IMR-90 (cell line): ENCODE measurements at places on chromosomes 11 and 22. TPM values are rescaled to one million over a fixed set of nuclear protein-coding genes. Genes with fewer than 3 reads are reported as not detected.

DNA sequence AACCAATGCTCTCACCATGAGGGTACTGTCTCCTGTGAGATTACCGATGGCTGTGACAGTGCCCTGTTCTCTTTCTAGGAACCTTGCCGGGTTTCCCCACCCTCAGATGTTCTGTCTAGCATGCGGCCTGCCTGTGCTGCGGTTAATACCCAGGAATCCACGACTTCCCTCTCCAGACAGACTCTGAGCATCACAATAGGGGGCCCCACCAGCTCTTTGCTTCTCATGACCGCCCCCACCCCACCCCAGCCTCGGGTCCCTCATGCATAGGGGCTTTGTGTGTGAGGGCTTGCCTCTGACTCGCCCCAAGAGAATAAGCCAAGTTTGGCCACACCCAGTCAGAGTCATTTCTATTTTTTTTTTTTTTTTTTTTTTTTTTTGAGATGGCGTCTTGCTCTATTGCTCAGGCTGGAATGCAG lies 10.3 kb downstream of the PARVG start:
- no peak for DNase-seq

DNA sequence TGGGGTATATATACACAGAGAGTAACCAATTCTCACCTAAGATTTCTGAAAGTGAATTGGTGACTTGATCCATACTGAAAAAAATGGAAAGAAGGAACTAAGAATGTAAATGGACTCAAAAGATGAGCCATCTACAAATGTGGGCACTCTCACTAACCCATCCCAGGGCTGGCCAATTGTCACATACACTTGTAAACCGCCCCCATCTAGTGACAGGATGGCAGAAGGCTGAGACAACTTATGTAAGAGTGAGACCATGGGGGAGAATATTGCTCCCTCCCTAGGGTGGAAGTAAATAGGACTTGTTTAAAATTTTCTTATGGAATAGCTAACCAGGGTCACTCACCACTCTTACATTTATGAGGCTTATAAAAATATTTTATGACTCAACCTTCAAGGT lies 377.1 kb upstream of the ISX start:
- no peak for DNase-seq

GRCh38 chr22:27616033-27616432 lies 185.5 kb downstream of the MN1 start:
- DNase-seq: no peak

DNA sequence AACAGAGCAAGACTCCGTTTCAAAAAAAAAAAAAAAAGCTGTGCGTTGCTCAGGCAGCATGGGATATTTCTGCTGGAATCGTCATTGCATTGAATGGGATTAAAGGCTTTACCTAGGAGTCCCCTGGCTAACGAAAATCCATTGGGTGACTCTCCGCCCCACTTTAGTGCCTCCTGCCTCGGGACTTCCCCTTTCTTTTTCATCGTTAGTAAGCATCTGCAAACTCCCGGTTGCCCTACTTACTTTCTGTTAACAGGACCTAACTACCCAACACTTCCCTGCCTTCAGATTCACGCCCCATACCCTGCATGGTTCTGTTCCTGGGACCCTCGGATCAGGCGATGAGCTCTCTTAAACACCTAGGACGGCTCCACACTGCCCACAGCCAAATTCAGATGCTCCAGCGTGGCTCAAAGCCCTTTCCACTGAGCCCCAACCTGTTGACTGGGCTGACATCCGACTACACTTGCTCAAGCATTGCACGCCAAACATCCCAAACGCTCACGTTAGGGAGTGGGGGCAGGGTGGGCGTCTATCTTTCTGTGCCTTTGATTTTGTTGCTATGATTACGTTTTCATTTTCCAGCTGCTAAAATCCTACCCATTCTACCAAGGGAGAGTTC lies 143.8 kb downstream of the ST3GAL4 start:
- no peak for DNase-seq

DNA sequence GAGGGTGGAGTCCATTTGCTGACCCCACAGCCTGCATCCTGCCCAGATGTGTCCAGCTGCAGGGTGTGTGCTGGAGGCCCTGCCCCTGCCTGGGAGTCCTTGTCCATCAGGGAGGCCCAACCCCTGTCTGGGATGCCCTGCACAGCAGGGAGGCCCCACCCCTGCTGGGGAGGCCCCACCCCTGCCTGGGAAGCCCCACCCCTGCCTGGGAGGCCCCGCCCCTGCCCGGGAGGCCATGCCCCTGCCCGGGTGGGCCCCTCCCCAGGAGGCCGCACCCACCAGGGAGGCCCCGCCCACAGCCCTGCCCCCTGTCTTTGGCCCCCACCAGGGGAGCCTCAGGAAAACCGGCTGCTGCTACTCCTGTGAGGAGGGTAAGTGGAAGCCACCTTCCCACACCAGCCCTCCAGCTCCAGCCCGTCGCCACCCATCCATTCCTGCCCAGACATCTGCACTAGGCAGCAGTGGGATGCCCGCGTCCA lies 37.2 kb downstream of the MUC5B start:
- no peak for DNase-seq

GRCh38 chr22:35717572-35717971 lies at the start of gene APOL5:
Gene APOL5, plus strand, starts transcription at chr22:35717872. Its CDS starts 0 bp downstream, at chr22:35717872.
- DNase-seq: no peak

- no peak for DNase-seq
Measured at GRCh38 chr11:66593303-66593635, 284 bp downstream of the CCS start.

DNA sequence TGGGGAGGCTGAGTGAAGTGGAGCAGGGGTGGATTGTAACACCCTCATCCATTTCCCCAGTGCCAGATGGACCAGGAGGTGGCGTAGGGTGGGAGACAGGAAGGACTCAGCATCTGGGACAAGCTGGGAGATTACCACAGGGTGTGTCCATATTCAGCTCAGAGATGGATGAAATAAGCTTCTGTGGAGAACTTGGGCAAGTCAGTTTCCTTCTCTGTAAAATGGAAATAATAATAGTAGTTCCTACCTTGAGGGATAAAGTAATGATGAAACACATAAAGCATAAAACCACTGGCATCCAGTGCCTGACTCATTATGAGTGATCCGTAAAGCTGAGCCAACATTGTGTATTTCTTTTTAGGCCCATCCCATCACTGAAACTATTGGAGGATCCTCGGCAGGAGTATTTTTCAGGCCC lies 607 bp upstream of the ROBO4 start:
- peak; percentile 94 for DNase-seq

DNA sequence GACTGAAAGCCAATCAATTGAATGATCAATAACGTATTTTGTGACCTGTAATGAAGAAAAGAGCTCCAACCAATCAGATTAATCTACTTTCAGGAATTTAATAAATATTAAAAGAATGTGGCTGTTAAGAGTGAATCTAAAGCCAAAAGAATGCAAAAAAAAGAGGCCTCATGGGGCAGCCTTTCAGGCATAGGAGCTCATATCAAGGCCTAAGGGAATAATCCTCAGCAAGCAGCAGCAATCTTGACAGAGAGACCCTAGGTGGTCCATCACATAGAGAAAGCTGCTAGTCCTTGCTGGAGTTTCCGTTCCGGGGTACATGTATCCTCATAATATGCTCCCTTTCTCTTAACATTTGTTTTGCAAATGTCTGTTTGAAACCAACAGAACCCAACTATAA lies 313.1 kb upstream of the PITPNB start:
- DNase-seq: no peak

GRCh38 chr11:121422675-121423074 lies 29.4 kb upstream of the SORL1 start:
- no peak for DNase-seq

- no peak for DNase-seq
Measured at GRCh38 chr11:13105237-13105844, 96.2 kb downstream of the RASSF10 start.

- no peak for DNase-seq
Measured at GRCh38 chr11:134331354-134332188, at the start of gene GLB1L2. Gene GLB1L2, plus strand, starts transcription at chr11:134331988. Its CDS starts 74 bp downstream, at chr11:134332062.

- DNase-seq: no peak
Measured at GRCh38 chr22:31768422-31769059, 14.7 kb downstream of the DEPDC5 start.

- DNase-seq: peak; percentile 59
Measured at GRCh38 chr11:100574894-100575769, 112.0 kb upstream of the ARHGAP42 start.

GRCh38 chr11:61532134-61533038 lies 23.8 kb downstream of the LRRC10B start:
- no peak for DNase-seq

- no peak for DNase-seq
Measured at GRCh38 chr11:126328001-126328390, 24.1 kb downstream of the DCPS start.

DNA sequence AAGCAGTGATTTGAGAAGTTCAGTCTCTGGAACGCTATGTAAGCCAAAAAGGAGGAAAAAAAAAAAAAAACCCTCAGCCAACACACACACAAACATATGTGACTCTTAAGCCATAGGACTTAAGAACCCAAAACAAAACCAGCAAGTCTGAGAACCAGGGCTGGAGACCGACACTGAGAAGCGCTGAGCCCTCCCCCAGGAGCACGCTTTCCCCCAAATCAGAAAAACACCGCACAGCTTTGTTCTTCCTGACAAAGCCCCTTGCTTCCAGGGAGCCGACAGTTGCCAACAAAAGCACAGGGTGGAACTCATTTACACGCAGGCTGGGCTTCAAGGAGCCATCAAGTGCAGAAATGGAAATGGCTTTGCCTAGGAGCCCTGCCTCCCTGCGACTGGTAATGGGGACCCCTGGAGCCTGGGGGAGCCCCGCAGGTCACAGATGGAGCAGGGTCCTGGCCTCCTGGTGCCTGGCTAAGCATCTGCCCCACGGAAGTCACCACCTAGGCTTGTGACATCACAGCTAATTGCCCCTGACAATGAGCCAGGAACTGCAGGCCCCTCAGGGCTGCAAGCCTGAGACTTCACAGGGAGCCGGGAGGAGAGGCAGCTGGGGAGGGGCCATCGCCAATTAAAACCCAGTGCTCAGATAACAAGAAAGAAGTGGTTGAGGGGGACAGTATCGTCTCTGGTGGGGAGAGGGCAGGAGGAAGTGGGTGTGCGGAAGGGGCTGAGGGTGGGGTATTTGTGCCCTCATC lies 66.9 kb downstream of the NFAM1 start:
- DNase-seq: no peak

DNA sequence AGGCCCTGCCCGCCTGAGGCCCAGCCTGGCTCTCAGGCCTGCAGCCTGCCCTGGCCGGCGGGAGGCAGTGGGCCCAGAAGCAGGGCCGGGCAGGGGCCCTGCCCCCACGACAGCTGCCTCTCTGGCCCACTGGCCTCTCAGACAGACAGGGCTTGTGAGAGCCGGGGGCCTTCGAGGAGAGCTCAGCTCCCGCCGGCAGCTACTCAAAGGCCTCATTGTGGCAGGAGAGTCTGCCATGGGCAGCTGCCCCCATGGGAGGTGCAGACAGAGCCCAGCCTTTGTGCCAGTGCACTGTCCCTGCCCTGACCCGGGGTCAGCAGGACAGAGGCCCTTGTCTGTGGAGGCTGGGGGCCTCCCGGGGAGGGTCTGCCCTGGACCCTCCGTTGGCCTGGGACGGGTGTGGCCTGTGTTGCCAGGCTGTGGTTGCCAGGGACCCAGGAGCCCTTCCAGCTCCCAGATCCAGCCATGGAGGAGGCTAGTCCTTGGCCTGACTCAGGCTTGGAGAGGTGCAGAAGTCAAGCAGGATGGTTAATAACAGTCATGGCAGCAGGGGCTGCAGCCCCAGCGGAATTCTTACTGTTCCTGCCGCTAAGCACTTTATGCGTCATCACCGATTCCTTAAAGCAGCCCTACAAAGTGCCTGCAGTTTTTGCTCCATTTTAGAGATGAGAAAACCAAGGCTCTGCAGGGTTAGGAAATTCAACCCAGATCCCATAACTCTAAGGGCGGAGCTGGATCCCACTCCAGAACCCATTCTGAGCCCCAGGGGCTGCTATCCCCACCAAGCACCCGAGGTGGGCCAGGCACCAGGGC lies 12.5 kb downstream of the FLRT1 start:
- no peak for DNase-seq

The VSTM5 gene
- total RNA-seq: 0.28 and 0.36 TPM in 2 replicates

The AIFM3 gene
- under 0.01 and 0.18 TPM in 2 replicates for total RNA-seq

The SAA2 gene
- total RNA-seq: not detected in 2 replicates

The POU2AF2 gene
- not detected in 2 replicates for total RNA-seq

The KRTAP5-2 gene
- not detected in 2 replicates for total RNA-seq

The CBLIF gene
- total RNA-seq: not detected in 2 replicates
